MM.1S (cell line): ENCODE measurements at places on chromosomes 3 and 15.
A peak's percentile ranks its signal among the peaks of the same experiment; 100 is the strongest.

DNA sequence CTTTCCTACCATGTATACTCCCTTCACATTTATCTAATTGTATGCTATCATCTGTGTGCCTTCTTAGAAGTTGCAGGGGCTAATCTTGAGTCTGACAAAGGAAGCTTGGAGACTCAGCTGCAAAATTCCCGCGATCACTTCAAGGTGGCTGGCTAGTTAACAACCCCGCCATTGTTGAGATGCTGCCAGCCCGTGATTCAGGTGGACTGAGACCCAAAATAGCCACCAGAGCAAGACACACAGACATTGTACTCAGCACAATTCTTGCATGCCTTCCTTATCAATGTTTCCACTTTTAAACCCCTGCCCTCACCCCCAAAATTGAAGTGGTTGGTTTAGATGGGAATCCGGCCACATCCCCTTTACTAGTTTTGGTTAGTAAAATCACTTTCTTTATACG lies 225.8 kb upstream of the ZNF717 start:
- H3K4me3 ChIP-seq, result no peak overlapping the region
- H3K4me1 ChIP-seq, result no peaks in the 10 kb centered on the region
- H3K27me3 ChIP-seq, result no peaks in the 10 kb centered on the region

DNA sequence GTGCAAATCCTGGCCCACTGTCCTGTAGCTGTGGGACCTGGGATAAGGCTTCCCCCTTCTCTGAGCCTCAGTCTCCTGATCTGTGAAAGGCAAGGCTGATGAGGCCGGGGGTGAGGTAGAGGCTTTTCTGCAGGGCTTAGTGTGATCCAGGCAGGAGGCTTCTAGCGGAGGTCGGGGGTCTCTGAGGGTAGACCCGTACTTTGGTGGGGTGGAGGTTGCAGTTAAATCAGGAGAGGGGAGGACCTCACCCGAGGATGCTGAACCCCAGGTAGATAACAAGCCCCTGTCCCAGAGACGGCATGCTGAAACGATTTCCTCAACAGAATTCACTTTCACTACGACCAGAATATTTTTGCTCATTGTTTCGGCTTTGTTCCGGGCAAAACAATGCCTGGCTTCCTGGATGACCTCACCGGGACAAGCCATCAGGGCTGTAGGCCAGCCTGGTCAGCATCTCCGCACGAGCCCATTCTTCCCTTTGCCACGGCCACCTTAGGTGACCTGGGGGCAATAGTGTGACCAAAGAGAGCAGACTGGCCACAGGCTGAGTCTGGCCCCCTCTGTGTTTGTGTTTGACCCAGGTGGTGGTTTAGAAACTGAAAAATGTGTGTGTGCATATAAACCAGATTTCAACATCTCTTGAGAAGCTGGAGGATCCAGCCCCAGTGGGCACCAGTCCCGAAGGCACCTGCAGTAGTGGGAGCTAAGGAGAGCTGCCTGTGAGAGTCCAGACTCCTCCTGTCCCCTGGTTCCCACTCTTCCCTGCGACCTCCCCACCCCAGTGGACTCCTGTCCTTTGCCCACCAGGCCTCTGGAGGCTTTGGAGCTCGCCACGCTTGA lies 33.0 kb downstream of the SLC6A6 start:
- peak overlapping the region; percentile 62 for H3K4me3 ChIP-seq
- peak overlapping the region; percentile 41; the same call in 1 of the 2 replicates for H3K27ac ChIP-seq
- no peaks in the 10 kb centered on the region for H3K27me3 ChIP-seq
- peak; percentile 48 for DNase-seq
- H3K4me1 ChIP-seq, result peaks cover 45% of the 10 kb centered on the region

DNA sequence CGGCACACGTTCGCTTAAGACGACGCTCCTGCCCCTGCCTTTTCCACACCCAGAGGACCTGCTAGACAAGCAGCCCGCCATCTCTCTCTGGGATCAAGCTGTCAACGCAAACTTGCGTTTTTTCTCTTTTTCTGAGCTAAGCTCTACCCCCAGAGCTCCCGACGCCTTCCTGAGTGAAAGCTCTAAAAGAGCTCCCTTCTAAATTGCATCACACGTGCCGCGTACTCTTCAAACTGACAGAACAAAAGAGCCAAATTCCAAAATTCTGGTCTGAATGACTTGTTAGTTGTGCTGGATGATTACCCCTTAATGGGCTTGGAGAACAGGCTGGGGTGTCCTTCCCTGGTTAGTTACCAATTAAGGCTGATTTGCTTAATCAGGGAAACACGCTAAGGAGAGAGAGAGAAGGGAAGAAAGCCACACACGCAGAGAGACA lies 81.2 kb downstream of the MDFIC2 start:
- no peak for DNase-seq
- H3K4me3 ChIP-seq, result no peak overlapping the region
- no peaks in the 10 kb centered on the region for H3K27me3 ChIP-seq
- no peaks in the 10 kb centered on the region for H3K4me1 ChIP-seq
- no peak overlapping the region for H3K27ac ChIP-seq

- no peak overlapping the region for H3K27ac ChIP-seq
- DNase-seq, result peak; percentile 14
- H3K36me3 ChIP-seq, result no peaks in the 10 kb centered on the region
- H3K4me1 ChIP-seq, result peaks cover 33% of the 10 kb centered on the region
Observed at GRCh38 chr3:45844616-45845015, 2.7 kb upstream of the LZTFL1 start.
